Testis (tissue), 5 donors: ENCODE measurements at places on chromosomes 11 and 22. TPM values are rescaled to one million over a fixed set of nuclear protein-coding genes. Genes with fewer than 3 reads are reported as not detected.

- DNase-seq, result no peak
Measured at GRCh38 chr22:28521451-28521850, 158.2 kb downstream of the TTC28 start.

DNA sequence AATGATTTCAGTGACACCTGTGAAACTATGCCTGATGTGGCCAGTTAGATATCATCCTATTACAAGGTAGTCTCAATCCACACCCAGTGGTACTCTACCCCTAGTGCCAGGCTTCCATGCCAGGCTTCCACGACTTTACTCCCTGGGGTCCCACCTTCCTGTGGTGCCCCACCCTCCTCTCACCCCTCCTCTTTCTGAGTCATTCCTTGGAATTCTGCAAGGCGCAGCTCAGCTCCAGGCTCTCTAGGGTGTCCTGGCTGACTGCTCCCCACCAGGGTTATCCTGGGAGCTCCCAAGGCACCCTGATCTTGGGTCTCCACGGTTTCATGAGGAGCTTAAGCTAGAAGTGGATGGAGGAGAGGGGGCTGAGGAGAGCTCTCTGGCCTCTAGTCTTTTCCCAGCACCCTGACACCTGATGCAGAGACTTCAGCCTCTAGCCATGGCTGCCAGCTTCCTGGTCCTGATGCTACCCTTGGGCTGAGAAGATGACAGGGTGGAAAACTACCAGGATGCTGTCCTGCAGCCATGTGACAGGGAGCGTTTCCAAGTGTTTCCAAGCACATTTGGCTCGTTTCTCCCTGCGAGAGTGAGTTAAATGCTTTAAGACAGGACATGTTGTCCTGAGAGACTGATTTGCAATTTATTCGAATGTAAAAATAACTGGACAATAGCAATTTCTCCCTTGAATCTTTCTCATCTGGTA lies 1461.2 kb downstream of the TBC1D22A start:
- peak; percentile 31 for DNase-seq

DNA sequence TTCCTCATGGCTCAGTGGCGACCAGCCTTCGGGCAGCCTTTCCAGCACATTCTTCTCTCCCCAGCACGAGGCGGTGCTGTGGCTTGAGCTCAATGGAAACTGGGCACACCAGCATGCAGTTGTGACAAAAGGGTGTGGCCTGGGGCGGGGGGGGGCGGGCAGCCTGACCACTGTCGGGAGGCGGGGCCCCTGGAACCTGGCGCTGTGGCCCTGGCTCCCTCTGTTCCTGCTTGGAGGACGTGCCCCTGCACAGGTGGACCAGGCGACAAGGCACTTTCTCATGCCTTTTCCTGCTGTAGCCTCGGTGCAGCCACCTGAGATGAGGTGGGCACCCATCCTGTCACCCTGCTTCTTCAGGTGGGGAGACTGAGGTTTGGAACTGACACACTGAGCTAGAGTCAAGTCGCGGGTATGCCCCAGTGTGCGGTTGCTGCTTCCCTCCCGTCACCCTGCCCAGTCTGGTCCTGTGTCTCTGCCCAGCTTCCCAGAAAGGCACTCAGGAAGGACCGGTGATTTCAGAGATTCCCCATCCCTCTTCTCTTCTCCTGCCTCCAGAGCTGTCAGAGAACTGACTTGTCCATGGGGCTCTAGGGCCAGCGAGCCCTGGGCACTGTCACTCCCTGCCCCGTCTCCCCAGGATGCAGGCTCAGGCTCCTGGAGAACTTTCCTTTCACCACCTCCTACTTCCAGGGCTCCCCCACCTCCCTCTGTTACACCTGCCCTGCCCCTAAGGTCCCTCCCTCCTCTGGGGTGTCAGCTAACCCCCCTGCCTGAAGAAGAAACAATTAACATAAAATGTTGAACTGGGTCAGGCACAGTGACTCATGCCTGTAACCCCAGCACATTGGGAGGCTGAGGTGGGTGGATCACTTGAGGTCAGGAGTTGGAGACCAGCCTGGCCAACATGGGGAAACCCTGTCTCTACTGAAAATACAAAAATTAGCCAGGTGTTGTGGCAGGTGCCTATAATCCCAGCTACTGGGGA lies 9.9 kb downstream of the B3GAT1 start:
- no peak for DNase-seq

GRCh38 chr11:46315783-46316563 lies 31.3 kb upstream of the DGKZ start:
- DNase-seq, result peak; percentile 76

The ALDH3B1 gene
- polyA plus RNA-seq, result 8.1 TPM

The E2F8 gene
- polyA plus RNA-seq, result 5.3 TPM

The CASP1 gene
- polyA plus RNA-seq, result 6.1 TPM

DNA sequence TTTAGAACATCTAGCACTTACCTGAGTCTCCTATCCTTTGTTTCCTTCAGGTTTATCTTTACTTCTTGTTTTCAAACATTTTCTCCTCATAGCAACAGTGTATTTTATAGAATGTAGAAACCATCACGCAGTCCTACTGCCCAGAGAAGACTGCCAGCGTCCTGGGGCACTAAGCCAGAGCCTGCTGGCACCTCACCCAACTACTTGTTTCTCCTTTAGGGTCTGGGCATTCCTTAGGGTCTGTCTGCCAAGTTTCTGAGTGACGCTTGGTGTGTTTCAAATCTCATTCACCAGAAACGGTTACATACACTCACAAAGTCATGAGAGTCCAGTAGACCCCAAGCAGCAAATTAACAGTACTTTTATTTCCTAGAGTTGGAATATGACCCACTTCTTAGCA lies 49.6 kb upstream of the SLC25A1 start:
- peak; percentile 42 for DNase-seq

DNA sequence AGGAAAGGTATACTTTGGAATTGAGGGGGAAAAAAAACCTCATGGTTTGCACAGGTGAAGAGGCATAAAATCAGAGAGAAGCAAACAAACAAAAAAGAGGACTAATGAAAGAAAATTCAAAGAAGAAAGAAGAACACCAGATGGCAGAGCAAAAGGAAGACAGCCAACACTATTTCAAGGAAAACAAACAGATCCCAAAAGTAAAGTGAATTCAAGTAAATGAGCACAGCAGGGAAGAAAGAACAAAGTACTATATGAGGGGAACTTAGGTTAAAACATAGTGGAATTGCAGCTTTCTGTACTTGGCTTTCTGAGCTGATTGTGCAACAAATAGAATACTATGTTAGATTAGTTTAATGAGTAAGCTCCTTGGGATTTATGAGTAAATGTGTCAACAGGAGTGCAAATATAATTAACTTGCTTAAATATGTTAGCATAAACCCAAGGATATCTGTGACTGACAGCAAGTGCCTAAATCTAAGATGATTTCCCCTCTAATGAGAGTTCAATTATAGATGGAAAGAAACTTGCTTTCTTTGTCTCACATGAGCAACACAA lies 404.6 kb upstream of the CNTN5 start:
- no peak for DNase-seq

GRCh38 chr11:69915501-69916250 lies 96.5 kb upstream of the FGF3 start:
- DNase-seq, result peak; percentile 89

The PRR33 gene
- not detected for polyA plus RNA-seq

- no peak for DNase-seq
Measured at GRCh38 chr11:110434952-110435779, 5.4 kb downstream of the FDX1 start.
